ENCODE measurements at places on chromosomes 3 and 15. TPM values are rescaled to one million over a fixed set of nuclear protein-coding genes. Genes with fewer than 3 reads are reported as not detected.
A peak's percentile ranks its signal among the peaks of the same experiment; 100 is the strongest.

TMEM108 gene
- total RNA-seq: not detected

GPR27 gene
- 1.6 TPM for total RNA-seq

CPEB1 gene
- 0.18 TPM for total RNA-seq

RPUSD2 gene
- total RNA-seq: 14.0 TPM

GRCh38 chr3:129001806-129002572, 885 bp downstream of the EFCC1 start:
- DNase-seq: peak; percentile 73

GRCh38 chr3:39166932-39167532, 13.6 kb upstream of the CSRNP1 start:
- no peak for DNase-seq

All from activated CD4-positive, alpha-beta T cell treated with anti-CD3 and anti-CD28 coated beads for 36 hours (primary cell).